ENCODE measurements at places on chromosomes 2 and 18. TPM values are rescaled to one million over a fixed set of nuclear protein-coding genes. Genes with fewer than 3 reads are reported as not detected.

DNA sequence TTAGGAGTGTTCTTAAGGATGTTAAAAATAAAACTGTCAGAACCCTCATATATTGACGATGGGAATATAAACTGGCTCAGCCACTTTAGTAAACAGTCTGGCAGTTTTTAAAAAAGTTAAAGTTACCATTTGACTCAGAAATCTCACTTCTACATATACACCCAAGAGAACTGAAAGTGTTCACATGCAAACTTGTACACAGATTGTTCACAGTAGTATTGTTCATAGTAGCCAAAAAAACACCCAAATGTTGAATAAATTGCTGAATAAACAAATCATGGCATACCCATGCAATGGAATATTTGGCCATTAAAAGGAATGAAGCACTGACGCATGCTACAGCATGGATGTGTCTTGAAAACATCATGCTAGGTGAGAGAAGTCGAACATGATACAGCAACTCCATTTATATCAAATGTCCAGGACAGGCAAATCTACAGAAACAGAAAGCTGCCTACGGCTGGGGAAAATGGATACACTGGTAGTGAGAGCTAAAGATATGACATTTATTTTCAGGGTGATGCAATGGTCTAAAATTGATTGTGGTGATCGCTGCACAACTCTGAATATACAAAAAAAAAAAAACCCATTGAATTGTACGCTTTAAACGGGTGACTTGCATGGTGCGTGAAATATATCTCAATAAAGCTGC, 10.1 kb downstream of the RPL31 start:
- H3K27ac ChIP-seq: no peak overlapping the region
- peaks cover 35% of the 10 kb centered on the region for H3K36me3 ChIP-seq
- H3K4me3 ChIP-seq: no peak overlapping the region
- no peak for DNase-seq
- no peaks in the 10 kb centered on the region for H3K4me1 ChIP-seq

DNA sequence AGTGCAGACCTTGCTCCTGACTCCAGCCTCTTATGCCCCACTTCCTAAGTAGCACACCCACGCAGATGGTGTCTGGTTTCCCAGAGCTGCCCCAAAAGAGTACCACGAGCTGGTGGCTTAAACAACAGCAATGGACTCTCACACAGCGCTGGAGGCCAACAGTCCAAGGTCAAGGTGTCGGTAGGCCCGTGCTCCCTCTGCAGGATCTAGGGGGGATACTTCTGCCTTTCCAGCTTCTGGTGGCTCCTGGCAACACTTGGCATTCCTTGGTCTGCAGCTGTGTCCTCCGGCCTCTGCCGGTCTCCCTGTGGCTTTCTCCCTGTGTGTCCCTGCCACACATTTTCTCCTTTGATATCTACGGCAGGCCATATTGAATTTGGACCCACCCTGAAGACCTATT, 99.0 kb downstream of the TSHZ1 start:
- H3K27ac ChIP-seq: no peak overlapping the region
- no peaks in the 10 kb centered on the region for H3K27me3 ChIP-seq
- H3K4me3 ChIP-seq: no peak overlapping the region
- DNase-seq: no peak
- no peaks in the 10 kb centered on the region for H3K36me3 ChIP-seq
- no peaks in the 10 kb centered on the region for H3K4me1 ChIP-seq

DNA sequence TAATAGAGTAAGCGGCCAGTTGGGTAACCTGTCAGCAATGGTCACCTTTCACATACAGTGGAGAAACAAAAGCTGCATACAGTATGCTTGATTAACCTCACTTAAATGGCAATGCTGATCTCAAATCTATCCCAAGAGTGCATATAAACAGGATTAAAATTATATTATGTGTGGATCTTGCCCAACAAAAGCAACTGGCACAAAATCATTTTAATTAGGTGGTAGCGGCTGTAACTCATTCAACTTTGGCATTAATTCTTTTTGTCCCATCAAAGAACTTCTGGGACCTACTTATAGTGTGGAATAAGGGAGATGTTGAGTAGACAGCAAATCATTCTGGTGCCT, 167.8 kb upstream of the VRK2 start:
- H3K4me1 ChIP-seq: no peaks in the 10 kb centered on the region
- no peak overlapping the region for H3K27ac ChIP-seq
- no peaks in the 10 kb centered on the region for H3K36me3 ChIP-seq
- H3K4me3 ChIP-seq: no peak overlapping the region
- DNase-seq: no peak

- H3K4me3 ChIP-seq: no peak overlapping the region
- DNase-seq: no peak
- H3K36me3 ChIP-seq: no peaks in the 10 kb centered on the region
- peaks cover 18% of the 10 kb centered on the region for H3K4me1 ChIP-seq
- no peaks in the 10 kb centered on the region for H3K27me3 ChIP-seq
- no peak overlapping the region for H3K27ac ChIP-seq
Observed at GRCh38 chr2:9163306-9164111, 43.1 kb upstream of the ASAP2 start.

DNA sequence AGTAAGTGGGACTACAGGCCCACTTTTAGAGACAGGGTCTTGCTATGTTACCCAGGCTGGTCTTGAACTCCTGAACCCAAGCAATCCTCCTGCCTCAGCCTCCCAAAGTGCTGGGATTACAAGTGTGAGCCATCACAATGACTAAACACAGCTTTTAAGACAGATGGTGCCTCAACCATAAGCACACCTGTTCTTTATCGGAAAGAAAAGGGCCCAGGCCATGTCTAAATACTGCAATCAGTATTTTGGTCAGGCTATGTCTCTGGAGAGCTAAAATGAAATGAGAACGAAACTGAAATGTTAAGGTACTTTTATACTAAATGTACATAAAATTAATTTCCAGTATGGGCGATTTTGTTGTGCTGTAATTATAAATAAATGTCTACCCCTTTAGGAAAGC, 69.5 kb upstream of the SPTBN1 start:
- H3K27ac ChIP-seq: peak overlapping the region; percentile 76
- no peaks in the 10 kb centered on the region for H3K27me3 ChIP-seq

- H3K27ac ChIP-seq: no peak overlapping the region
- no peaks in the 10 kb centered on the region for H3K4me1 ChIP-seq
- no peaks in the 10 kb centered on the region for H3K36me3 ChIP-seq
- H3K4me3 ChIP-seq: no peak overlapping the region
- peaks cover 20% of the 10 kb centered on the region for H3K27me3 ChIP-seq
Observed at GRCh38 chr2:26905341-26906198, 57.6 kb downstream of the DPYSL5 start.

CDH20 gene
- 0.35 TPM for total RNA-seq

GRCh38 chr18:34261865-34262780, 37.4 kb upstream of the NOL4 start:
- DNase-seq: no peak
- no peak overlapping the region for H3K4me3 ChIP-seq
- no peaks in the 10 kb centered on the region for H3K27me3 ChIP-seq
- no peaks in the 10 kb centered on the region for H3K36me3 ChIP-seq
- H3K27ac ChIP-seq: no peak overlapping the region
- no peaks in the 10 kb centered on the region for H3K4me1 ChIP-seq

DNA sequence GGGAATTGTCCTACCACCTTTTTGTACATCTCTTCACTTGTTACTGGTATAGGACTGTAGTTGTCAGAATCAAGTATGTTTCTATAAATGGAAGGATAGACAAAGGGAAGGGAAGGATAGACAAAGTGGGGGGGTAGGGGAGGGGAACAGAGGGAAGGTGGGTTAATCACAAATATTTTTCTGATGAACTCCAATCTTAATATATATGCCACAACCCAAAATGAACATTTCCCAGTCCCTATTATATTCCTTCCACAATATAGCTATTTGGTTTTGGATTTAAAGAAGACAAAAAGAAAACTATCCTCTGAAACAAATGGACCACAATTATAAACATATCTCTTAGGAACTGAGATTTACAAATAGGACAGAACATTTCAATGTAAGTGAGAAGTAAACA, 329.4 kb downstream of the EXOC6B start:
- H3K27me3 ChIP-seq: no peaks in the 10 kb centered on the region
- peaks cover 10% of the 10 kb centered on the region for H3K36me3 ChIP-seq
- no peak for DNase-seq
- H3K27ac ChIP-seq: no peak overlapping the region
- H3K4me1 ChIP-seq: no peaks in the 10 kb centered on the region

- H3K4me3 ChIP-seq: no peak overlapping the region
- no peak overlapping the region for H3K27ac ChIP-seq
- DNase-seq: no peak
- no peaks in the 10 kb centered on the region for H3K36me3 ChIP-seq
- no peaks in the 10 kb centered on the region for H3K27me3 ChIP-seq
Observed at GRCh38 chr2:57429831-57430230, 616.8 kb upstream of the VRK2 start.

UGT1A8 gene
- not detected for total RNA-seq

- peaks cover 4% of the 10 kb centered on the region for H3K4me1 ChIP-seq
- H3K36me3 ChIP-seq: no peaks in the 10 kb centered on the region
- DNase-seq: no peak
Observed at GRCh38 chr2:200258081-200258480, 48.4 kb upstream of the SPATS2L start.

CD8B2 gene
- total RNA-seq: not detected

MEP1B gene
- total RNA-seq: not detected

RNPEPL1 gene
- 88.6 TPM for total RNA-seq

DNA sequence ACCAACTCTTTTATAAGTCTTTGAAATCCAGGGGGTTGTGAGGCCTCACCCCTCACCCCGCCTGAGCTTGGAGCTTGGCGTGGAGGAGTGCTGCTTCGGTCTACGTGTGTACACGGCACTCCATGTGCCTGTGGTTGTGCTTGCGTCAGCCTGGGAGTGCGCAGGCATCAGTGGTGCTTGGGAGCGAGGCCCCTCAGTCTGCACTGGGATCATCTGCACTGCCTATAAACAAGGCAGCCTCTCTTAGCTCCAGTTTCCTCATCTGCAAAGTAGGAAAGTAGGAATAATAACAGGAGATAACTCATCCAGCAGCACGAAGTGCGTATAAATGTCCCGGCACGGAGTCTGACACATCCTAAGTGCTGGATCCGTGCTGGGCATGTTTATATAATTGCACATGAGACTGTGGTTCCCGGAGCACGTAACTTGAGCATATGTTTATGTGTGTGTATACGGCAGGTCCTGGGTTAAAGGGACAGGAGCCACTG, 1.2 kb downstream of the GYPC start:
- no peaks in the 10 kb centered on the region for H3K36me3 ChIP-seq
- no peaks in the 10 kb centered on the region for H3K27me3 ChIP-seq
- DNase-seq: no peak
- peaks cover 53% of the 10 kb centered on the region for H3K4me1 ChIP-seq
- H3K27ac ChIP-seq: peak overlapping the region; percentile 91

DNA sequence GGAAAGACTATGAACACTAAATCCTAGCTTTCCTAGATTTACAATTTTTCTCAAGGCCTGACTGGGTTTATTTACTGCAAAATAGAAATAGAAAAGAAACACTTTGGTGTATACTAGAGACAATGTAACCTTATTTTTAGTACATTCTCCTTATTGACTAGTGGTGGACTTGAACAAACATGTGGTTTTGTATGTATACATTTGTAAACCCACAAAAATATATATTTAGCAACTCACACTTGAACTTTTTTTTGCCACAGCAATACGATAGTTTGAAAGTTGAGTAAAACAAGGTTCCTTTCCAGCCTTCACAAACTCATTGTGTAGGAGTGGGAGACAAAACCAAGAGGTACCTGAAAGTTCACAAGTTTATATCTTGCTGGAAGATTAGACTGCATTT, 1633.4 kb upstream of the LRRTM1 start:
- no peaks in the 10 kb centered on the region for H3K27me3 ChIP-seq
- no peak overlapping the region for H3K4me3 ChIP-seq
- no peak for DNase-seq
- no peaks in the 10 kb centered on the region for H3K4me1 ChIP-seq

SERPINB4 gene
- not detected for total RNA-seq

DNA sequence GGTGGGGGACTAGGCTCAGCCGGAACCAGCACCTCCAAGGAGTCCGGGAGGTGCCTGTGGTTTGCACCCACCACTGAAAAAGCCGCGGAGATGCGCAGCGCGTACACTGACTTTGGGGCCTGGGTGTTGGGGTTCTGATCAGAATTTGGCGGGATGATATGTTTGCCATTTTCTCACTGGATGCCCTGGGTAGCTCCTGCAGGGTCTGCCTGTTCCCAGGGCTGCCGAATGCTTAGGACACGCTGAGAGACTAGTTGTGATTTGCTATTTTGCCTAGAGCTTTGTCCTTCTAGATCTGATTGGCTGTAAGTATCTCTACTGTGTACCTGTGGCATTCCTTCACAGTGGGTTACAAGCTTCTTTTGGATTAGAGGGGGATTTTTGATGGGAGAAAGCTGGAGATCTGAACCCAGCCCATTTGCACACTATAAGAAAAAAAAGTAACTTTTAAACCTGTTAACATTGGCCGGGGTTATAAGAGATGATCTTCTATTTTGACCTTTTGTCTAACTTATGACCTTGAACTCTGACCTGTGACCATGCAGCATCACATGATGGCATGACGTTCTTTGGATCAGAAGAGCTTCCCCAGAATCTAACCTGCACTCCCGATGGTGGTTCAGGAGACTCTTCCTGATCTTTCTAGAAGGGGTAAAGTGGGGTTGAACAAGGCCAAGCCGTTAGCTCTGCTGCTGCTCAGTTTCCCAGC, 1.6 kb downstream of the KCNE4 start:
- H3K27me3 ChIP-seq: no peaks in the 10 kb centered on the region
- no peaks in the 10 kb centered on the region for H3K36me3 ChIP-seq
- H3K27ac ChIP-seq: peak overlapping the region; percentile 73
- peak overlapping the region; percentile 42 for H3K4me3 ChIP-seq
- DNase-seq: no peak
- peaks cover 10% of the 10 kb centered on the region for H3K4me1 ChIP-seq

DYNAP gene
- total RNA-seq: not detected

WIPF1 gene
- 71.5 TPM for total RNA-seq

DNA sequence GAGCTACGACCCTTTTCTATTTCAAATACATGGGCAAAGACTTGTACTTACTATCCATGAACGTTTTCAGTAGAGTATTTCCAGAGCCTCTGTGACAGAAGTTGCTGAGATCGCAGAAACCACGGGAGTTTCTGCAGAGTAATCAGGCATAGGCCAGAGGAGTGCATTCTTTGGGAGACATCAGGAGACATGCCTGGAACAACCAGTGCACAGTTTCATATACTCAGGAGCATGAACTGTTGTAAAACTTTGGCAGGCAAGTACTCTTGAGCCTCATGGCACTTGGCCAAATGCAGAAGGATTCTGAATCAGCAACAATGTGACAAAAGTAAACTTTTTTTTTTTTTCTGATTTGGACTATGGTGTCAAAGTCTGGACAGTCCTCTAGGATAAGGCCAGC, 307.1 kb downstream of the GRB14 start:
- DNase-seq: no peak
- H3K27me3 ChIP-seq: no peaks in the 10 kb centered on the region
- H3K27ac ChIP-seq: no peak overlapping the region
- no peak overlapping the region for H3K4me3 ChIP-seq
- H3K36me3 ChIP-seq: no peaks in the 10 kb centered on the region
- no peaks in the 10 kb centered on the region for H3K4me1 ChIP-seq

GRCh38 chr2:38515155-38516074, 87.3 kb downstream of the HNRNPLL start:
- H3K4me3 ChIP-seq: peak overlapping the region; percentile 19
- peak overlapping the region; percentile 78 for H3K27ac ChIP-seq
- H3K27me3 ChIP-seq: no peaks in the 10 kb centered on the region
- H3K36me3 ChIP-seq: no peaks in the 10 kb centered on the region
- peak; percentile 85 for DNase-seq
